ENCODE measurements at places on chromosomes 6 and 20.

GRCh38 chr6:149230712-149231460, 86.6 kb upstream of the TAB2 start:
- no peak for DNase-seq

GRCh38 chr6:89640804-89641203, 2.3 kb upstream of the LYRM2 start:
- peak; percentile 6 for DNase-seq

GRCh38 chr6:168343239-168344150, 23.9 kb upstream of the DACT2 start:
- no peak for DNase-seq

DNA sequence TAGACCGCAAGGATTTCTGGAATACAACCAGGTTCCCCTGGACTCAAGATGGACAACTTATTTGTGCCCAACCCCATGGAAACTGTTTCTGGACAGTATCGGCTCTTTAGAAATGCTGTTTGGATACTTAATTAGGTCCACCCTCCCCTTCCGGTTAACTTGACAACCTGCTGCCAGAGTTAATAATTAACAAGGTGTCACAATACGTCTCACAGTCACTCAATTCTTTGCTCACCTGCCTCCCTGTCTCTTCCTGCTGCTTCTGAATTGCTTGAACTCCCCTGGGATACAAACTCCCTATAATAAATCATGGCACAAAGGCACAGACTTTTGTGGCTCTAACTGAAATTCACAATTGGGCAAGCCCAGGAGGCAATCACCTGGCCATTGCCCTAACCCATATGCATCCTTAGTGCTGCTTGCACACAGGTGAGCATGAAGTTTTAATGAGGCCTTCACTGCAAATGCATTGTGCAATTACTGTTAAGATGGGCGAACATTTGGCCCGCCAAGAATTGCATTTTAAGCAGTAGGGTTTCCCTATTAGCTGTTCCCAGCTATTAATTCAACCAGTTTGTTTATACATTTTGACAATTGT, 504.4 kb upstream of the NOX3 start:
- DNase-seq: no peak

- no peak for DNase-seq
Observed at GRCh38 chr6:45613656-45614055, 235.9 kb upstream of the SUPT3H start.

DNA sequence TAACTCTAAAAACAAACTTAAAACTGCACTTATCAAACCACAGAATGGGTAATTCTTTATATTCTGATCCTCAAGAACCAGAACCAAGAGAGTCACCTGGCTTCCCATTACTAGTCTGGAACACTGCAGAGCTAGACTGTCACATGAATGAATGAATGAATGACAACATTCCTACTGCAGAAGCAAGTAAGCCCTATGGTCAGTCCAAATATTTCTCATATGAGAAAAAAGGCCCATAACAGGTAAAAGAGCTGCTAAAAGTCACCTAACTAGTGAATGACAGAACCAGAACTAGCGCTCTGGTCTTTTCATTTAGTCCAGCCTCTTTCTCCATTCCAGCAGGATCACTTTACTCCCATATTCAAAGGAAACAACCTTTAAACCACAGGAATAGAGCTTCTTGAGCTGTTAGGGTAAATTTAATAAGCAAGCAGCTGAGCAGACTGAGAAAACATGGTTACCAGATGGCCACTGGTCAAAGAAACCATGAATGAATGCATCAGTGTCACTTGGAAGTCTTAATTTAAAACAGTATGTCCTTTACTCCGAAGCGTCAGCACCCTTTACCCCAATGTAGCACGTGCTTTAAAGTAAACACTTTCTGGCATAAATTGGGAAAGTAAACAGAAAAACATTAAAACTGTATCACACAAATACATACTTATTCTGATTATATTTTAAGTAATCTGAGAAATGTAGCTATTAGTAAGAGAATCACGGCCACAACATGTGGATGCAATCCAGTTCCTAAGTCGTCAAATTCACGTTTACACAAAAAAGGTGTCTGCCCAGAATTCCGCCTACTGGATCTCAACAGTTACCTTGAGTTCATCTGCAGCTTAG, 1.4 kb downstream of the PREP start:
- DNase-seq: peak; percentile 57

DNA sequence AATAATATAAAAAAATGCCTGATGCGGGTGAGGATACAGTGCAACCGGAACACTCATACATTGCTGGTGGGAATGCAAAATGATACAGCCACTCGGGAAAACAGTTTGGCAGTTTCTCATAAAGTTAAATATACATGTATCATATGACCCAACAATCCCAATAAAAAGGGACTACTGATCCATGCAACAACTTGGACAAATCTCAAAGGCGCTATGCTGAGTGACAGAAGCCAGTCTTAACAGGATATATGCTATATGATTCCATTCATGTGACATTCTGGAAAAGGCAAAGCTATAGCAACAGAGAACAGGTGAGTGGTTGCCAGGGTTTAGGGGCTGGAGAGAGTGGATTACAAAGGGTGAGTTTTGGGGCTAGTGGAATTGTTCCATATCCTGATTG, 170.2 kb upstream of the MLN start:
- no peak for DNase-seq
